AG09319 (cell line): ENCODE measurements at places on chromosomes 3 and 15.

DNA sequence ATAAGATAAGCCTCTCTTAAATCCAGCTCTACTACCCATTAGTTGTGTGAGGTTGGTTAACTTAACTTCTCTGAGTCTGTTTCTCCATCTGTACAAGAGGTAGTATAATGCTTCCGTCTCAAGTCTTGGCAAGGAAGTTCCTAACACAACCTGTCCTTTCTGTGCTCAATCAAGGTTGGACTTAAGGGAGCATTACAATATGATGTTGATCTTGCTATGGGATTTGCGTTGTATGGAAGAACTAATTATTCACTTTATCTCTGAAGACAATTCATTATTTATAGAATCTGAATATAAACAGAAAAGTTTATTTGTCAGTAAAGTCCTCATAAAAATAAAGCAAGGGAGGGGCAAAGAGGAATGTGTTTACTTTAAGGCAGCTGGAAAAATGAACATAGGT is 18.9 kb upstream of the SPTSSB start:
- no peak for DNase-seq

DNA sequence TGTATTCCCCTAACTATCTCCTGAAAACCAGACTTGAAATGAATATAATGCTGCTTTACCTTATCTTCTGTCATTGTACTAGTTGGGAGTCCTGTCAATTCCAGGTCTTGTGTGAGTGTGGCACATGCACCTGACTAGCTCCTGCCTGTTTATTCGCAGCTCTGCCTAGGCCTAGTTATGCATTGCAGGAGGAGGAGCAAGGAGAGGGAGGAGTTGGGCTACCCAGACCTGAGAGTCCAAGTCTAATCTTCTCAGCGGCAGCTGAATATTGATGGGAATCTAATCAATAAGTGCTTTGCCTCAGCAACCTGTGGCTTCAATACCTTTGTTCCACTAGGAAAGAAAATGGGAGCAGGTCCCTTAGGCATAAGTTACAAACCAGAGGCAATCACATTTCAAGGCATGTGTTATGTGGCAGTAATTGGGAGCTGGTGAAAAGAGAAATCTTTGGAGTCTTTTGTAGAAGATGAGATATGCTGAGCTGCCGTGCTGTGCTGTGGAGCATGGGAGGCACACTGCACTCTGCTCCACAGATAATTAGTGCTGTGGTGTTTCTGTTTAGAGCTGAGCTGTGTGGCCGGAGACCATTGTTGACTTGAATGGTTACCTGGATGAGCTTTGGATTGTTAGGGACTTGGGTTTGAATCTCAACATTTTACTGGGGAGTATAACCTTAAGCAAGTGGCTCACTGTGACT is at the start of gene SLC2A2:
TSS of gene SLC2A2 (minus strand) at position 124 of the 697 bp plus-strand sequence. CDS start at position 74, 50 bp downstream.
- no peak for DNase-seq

GRCh38 chr3:151107177-151107576 is 21.7 kb downstream of the MED12L start:
- DNase-seq: no peak

- no peak for DNase-seq
These were observed 15.0 kb upstream of the SRP14 start for GRCh38 chr15:40053831-40054604.

- no peak for DNase-seq
These were observed 45.0 kb upstream of the FSTL1 start for GRCh38 chr3:120495809-120496208.

DNA sequence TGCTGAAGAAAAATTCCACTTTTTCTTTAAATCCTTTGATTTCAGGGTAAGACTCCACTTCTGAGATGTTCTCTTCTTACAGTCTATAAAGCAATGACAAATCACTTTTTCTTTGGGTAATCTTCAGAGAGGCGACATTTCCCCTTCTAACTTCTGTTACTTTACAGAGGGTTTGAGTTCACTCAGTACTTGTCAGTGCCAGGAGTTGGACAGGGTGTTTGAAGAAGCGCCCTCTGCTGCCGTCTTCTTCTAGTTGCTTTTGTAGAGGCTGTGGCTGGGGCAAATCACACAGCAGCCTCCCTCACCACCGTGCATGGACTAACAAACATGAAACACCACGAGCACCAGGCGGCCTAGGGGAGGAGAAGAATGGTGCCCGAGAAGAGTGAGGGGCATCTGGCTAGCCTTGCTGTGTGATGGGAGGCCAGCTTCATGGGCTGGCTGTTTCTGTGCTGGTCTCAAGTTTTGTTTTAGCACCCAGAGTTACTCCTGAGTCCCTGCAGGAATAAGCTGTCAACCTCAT is at the start of gene CD80:
TSS of gene CD80 (minus strand) at position 174 of the 523 bp plus-strand sequence. CDS start 1,886 bp downstream, outside the sequence.
- peak; percentile 10 for DNase-seq

GRCh38 chr3:188788621-188789081 is 383.1 kb upstream of the TPRG1 start:
- no peak for DNase-seq

DNA sequence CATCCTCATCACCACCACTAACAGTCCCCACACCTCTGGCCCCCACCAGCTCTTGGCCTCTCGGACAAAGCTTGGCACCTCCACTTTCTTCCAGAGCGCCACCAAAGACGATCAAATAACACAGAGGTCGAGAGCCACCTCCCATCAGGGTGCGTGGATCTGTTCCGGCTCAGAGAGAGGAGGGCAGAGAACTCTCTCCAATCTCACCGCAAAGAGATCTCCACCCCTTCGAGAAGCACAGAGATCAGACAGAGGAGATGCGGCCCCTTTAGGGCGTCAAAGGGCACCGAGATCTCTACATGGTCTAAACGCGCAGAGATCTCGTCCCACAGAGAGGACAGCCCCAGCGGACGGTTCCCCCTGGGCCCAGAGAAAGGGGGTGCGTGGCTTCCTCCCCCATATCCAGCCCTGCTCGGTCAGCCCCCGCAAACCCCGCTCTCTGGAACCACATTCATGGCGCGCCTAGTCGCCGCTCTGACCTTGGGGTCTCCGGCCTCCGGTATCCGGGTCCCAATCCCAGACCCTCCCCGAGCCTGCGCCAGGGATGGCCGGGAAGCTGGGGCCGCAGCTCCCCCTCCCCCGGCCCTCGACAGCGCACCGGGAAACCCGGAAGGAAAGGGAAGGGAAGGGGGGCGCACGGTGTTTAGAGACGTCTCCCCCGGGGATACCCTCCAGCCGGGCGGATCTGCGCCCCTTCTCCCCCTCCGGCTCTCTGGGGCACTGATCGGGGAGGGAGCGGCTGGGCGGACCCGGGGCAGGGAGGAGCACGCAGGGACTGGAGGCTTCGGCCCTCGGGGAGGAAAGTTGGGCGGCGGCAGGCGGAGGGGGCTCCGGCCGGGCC is 608 bp downstream of the SCN5A start:
- no peak for DNase-seq

GRCh38 chr15:28934645-28935044 is 48.9 kb downstream of the APBA2 start:
- DNase-seq: no peak

DNA sequence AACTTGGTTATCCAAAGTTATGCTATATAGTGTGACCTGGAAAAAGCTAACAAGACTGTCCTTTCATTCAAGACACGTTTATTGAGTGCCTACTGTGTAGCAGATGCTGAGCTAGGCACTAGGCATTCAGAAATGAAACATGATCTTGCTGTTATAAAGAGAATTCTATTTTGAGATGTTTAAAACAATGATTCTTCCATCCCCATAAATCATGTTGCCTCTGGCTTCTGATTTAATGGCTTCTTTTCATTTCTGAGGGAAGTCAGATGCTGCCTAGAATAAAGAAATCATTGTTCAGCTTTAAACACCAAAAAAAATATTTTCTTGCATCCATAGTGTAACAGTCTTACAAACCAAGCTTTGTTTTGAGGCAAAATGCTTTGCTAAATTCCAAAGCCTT is 620.9 kb upstream of the UBE2E2 start:
- DNase-seq: no peak

DNA sequence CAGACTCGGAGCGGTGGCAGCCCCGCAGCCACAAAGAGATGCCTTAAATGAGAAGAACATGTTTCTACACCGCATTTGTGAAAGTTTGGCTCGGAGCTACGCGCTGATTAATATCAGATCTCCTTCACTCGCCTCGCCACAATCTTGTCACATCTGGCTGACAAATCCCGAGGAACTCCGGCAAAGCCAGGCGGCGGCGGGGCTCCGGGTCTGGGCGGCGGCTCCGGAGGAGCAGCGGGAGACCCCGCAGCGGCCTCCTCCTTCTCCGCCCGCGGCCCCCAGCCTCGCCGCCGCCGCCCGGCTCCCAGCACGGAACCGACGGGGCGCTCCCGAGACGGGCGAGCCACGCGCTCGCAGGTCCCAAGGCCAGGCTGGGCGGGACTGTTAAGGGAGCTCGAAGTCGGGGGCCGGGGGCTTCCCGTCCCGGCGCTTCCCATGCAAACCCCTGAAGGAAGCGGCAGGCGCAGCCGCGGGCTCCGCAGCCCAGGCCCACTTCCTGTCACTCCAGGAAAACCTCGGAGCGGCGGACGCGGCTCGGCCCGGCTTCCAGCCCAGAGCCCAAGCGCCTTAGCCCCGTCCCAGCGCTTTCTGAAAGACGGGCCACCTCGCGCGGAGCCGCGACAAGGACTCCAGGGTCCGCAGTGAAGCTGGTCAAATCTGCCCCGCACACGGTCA is 1.2 kb downstream of the BNC1 start:
- DNase-seq: no peak

- no peak for DNase-seq
These were observed 384.5 kb upstream of the IL12A start for GRCh38 chr3:159604151-159604581.

- no peak for DNase-seq
These were observed 209.8 kb upstream of the THRB start for GRCh38 chr3:24704496-24704895.

DNA sequence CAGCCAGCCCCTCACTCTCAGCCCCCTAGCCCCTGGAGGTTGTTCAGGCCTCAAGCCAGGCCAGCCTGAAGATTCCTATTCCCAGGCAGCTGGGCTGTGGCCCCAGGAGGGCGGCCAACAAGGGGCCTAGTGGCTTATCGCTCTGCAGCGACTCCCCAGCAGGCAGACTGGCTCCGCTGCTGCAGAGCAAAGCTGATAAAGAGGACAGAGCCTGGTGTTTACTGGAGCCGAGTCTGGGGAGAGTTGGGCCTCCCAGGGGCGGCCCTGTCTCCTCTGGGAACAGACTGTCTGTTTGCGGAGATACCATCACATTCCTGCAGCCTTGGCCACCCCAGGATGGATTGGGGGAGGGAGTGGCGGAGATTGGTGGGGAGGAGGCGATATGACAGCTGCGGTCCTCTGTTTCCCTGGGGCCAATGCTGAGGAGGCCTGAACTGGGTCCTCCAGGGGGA is 22.4 kb upstream of the SMAD6 start:
- DNase-seq: no peak

DNA sequence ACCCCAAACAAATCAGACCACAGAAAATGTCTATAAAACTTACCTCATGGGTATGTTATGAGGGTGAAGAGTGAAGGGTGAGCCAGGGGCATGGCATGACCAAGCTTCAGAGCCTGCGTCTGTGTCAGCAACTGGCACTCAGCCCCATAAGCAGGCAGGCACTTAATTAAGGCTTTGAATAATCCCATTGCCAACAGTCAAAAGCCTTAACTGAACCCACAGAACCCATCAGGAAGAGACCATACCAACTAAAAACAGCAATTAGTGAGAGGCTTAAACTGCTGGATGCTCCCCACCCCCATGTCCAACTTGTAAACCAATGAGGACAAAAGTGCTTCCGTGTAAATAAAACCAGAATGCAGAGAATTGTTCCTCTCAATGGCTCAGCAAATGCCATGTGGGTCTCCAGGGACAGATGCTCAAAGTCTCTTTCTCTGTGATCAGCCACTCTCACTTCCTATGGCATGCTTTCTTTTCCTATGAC is 126.0 kb downstream of the MYLK start:
- DNase-seq: no peak

DNA sequence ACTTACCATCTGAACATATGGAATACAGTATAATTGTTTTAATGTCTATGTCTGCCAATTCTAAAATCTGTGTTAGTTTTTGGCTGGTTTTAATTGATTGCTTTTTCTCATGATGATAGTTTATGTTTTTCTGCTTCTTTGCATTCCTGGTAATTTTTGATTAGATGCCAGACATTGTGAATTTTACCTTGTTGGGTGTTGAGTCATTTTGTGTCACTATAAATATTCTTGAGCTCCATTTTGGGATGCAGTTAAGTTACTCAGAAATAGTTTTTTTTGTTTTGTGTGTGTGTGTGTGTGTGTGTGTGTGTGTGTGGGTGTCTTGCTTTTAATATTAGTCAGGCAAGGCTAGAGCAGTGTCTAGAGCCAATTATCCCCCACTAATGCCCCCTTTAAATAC is 818.8 kb upstream of the NR2F2 start:
- no peak for DNase-seq

GRCh38 chr15:77479015-77479414 is 58.3 kb downstream of the HMG20A start:
- DNase-seq: no peak

GRCh38 chr3:73999501-73999900 is 374.8 kb upstream of the PDZRN3 start:
- DNase-seq: no peak

- no peak for DNase-seq
These were observed 116.4 kb upstream of the RAD18 start for GRCh38 chr3:9079676-9080075.

DNA sequence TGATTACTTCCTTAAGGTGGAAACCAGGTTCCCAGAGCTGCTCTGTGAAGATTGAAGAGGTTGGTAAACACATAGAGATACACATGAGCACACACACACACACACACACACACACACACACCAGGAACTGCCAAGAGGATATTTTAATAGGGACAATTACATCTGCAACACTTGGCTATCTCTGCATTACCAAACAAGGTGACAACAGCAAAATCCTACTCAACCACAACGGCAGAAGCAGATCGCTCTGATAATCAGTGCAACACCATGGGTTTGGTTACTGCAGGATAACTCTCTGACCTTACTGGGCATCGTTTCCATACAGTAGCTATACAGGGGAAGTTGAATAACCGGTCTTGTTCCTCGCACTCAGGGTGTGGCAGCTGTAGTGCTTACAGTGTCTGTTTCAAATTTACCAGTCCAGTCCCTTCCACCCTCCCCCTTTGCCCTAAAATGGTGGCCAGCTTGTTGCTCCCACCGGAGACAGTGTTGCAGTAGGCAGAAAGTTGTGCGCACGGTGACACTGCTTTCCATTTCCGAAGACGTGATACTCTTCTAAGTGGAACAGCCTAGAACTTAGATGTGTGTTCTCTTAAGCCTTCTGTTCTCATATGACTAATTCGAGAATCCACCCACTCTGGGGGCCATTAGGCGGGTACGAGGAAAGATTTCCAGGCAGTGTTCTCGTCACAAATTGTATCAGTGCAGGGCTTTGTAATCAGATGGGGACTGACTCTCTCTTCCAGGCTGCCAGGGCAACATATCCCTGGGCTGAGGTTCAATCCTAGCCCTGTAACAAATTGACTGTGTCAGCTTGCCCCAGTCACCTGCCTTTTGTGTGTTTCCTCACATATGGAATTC is 176.2 kb downstream of the P3H2 start:
- DNase-seq: no peak

- no peak for DNase-seq
These were observed 16.2 kb downstream of the RARB start for GRCh38 chr3:25444273-25444672.

GRCh38 chr3:128788268-128788869 is 62.4 kb downstream of the RAB7A start:
- DNase-seq: no peak
